ENCODE measurements at places on chromosomes 5 and 9. TPM values are rescaled to one million over a fixed set of nuclear protein-coding genes. Genes with fewer than 3 reads are reported as not detected.

The CATSPER3 gene
- polyA plus RNA-seq, result 0.67 TPM

The PRSS3 gene
- 0.96 TPM for polyA plus RNA-seq

DNA sequence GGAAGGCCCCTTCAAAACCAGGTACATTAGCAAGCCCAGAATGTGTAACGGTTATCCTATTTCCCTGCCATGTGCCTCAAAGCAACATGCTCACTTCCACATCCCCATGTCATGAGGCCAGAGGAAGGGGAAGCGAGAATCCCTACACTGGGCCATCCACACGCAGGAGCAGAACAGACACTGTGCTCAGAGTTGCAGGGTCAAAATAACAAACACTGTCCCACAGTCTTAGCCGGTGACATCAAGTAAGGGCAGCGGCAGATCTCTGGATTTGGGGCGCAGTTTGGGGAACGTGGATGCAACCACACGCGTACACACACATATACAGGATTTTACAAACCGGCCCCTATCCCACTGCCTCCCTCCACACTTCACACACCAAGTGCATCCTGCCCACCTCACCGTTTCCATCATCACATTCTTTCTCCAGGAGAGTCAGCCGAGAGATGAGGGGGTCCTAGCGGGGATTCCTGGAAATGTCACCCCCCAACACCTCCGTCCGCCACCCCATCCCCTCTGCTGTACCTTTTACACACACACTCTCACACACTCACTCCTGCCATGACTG lies 776 bp downstream of the APBA1 start:
- DNase-seq, result no peak

DNA sequence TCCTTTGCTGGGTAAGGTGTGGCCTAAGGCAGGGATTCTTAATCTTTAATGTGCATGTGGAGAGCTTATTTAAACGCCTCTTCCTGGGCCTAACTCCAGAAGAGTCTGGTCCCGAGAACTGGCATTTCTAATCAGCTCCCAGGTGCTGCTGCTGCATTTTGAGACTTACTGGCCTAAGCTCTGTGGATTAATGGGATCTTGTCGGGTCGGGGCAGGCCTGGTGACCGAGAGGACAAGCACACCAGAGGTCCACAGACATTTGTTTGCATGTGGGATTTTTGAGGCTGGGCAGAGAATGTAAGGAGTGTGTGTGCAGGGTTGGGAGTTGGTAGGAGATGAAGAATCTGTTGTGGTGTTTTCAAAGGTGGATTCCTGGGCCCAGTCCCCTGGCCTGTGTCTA lies 95.0 kb upstream of the DAP start:
- DNase-seq, result no peak

- no peak for DNase-seq
These were observed 292.1 kb upstream of the IRX2 start for GRCh38 chr5:3043600-3043999.

GRCh38 chr5:90093751-90094485 lies 315.6 kb downstream of the CETN3 start:
- peak; percentile 29 for DNase-seq

- no peak for DNase-seq
These were observed 484.8 kb downstream of the PSAT1 start for GRCh38 chr9:78781681-78782080.

GRCh38 chr9:96758845-96759673 lies 18.8 kb downstream of the ZNF510 start:
- DNase-seq, result no peak

DNA sequence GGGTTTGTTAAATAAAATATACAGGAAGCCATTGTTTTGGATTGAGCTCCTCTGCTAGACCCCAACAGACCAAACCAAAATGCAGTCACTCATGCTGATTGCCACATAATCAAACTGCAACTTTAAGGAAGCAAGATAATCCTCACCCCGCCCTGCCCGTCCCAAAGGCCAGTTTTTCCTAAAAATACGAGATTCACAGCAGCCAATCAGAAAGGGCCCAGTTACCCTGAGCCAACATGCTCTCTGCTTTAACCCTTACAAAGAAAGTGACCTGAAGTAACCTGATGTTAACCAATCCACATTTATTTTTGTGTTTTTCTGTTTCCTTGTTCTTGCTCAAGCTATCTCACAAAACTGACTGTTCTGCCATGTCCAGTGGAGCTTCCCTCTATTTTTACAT lies 21.5 kb upstream of the RNF20 start:
- no peak for DNase-seq

All from left renal pelvis (tissue), 4 donors.